ENCODE measurements at places on chromosomes 3 and 15.
A peak's percentile ranks its signal among the peaks of the same experiment; 100 is the strongest.

DNA sequence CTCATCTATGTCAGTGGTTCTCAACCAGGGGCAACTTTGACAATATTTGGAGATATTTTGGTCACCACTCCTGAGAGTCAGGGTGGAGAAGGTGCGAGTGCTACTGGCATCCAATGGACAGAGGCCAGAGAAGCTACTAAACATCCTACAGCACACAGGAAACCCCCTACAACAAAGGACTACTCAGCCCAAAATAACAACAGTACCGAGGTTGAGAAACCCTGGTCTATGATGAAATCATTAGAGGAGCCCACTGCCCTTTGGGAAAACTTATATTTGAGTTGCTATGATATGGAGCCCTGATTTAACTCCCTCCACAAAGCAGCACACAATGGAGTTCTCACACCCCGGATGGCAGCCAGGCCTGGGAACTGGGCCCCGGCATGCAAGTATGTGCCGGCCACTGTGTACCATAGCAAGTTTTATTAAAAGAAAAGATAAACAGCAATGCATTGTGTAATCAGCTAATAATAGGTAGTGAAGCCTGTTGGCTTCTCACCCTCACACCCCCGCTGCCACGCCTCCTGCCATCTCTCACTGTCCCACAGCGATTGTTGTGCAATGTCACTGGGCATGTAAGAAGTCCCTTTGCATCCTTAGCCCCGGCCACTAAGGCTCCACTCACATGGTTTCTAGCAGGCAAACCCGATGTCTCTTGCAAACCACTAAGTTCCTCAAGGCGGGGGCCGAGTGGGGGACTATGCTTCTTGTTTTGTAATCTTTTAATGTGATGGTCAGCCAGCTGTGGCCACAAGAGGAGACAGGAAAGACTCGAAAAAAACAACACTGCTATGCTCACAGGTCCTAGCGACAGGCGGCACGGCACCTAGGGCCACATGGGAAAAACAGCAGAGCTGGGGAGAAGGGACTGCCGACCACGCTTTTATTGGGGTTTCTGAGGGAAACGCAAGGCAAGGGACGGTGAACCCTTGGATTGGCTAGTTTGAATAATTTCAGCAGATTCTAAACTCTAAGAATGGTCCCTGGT is 110.0 kb downstream of the AQP9 start:
- DNase-seq: no peak

DNA sequence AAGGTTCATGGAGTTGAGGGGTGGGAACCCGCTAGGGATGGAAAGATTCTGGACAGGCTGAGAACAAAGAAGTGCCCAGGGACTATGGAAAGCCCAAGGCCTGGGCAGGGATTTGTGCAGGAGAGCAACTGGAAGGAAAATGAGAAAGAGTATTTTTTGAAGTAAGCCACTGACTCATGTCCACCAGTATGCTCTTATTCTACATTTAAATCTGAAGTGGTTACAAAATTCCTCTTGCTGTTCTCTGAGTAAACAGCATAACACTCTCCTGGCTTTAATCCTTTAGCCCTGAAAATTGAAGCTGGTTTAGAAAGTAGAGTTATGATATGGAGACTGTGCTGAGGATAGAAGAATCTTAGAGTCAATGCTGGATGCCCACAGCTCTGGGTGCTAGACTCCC is 165.2 kb downstream of the ISL2 start:
- no peak for DNase-seq

GRCh38 chr15:85026304-85027032 is 44.8 kb downstream of the PDE8A start:
- DNase-seq: no peak

GRCh38 chr3:107938143-107938542 is 152.7 kb downstream of the CD47 start:
- DNase-seq: peak; percentile 5

DNA sequence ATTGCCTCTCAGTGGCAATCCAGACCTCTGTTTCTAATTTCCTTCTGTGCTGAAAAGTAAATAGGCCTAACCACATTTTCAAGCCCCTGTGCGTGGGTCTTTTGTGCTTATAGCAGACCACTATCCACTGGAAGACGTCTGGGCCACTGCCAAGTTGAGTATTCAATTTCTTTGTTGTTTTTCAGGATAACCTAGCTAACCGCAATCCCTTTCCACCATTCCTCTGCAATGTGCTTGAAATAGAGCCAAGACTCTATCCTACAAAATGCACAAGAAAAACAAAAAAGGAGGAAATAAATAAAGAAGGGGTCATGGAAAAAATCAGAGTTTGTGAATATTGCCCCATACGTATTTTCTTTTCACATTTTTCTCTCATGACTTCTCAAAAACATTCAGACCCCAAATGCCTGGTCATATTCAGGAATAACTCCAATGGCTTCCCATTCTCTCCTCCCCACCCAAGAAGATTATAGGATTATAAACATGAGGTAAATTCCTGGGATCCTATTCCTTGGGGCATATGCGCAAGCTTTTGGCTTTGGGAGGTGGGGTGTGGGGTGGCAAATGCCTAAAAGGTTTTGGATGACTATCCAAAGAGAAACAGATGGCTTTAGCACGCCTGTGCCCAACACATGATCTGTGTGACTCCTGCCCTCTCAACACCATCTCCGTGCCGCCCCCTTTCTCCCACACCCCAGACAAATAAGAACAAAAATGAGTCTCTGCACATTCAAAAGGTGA is 217.9 kb upstream of the THBS1 start:
- DNase-seq: no peak

DNA sequence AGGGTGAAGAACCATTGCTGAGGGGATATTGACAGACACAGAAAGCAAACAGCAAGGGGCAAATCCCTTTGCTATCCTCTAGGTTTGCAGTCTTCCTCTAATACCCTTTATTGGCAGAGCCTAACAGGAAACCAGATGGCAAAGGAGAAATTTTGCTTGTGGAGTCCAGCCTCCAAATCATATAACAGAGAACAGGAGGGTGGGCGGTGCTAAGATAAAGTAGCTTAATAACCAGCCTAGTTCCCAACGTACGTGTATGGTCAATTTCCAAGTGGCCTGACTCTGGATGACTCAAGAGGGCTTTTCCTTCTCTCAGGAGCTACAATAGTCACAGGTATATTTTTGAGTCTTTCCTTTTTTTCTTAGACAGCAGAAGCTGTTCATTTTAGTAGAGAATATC is 404.5 kb downstream of the PDCD6IP start:
- DNase-seq: no peak

- DNase-seq: no peak
These were observed 92.7 kb upstream of the OCA2 start for GRCh38 chr15:28191832-28192231.

- no peak for DNase-seq
These were observed 264.7 kb downstream of the RBMS3 start for GRCh38 chr3:29545615-29546014.

DNA sequence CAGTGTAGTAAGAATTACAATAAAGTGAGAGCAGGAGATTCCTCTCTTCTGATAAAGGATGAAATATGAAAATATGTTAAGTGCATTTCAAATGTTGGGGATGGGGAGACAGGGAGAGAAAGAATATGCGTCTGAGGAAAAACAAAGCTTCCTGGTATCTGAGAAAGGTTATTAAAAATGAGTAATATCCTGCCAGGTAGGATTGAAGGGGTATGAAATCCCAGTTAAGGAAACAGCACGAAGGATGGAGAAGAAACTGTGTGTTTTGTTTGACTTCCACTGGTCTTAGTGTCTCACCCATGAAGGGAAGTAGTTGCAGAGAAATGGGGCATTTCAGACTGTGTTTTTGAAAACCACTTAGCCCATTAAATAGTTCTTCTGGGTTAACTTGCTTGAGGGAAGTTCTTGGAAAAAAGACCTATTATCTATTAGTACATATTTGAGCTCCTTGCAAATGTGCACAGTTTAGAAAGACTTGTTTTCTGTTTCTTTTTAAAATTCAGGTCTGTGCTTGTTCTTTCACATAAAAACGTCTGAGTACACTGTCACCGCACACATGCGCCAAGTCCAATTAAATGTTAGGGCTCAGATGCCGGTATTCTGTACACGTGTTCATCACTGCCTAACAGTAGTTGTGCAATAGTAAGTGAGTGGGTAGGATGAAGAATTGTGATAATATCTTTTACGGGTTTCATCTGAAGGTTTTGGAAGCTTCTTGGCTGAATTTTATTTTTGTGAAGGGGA is 196.1 kb upstream of the P2RY1 start:
- no peak for DNase-seq

DNA sequence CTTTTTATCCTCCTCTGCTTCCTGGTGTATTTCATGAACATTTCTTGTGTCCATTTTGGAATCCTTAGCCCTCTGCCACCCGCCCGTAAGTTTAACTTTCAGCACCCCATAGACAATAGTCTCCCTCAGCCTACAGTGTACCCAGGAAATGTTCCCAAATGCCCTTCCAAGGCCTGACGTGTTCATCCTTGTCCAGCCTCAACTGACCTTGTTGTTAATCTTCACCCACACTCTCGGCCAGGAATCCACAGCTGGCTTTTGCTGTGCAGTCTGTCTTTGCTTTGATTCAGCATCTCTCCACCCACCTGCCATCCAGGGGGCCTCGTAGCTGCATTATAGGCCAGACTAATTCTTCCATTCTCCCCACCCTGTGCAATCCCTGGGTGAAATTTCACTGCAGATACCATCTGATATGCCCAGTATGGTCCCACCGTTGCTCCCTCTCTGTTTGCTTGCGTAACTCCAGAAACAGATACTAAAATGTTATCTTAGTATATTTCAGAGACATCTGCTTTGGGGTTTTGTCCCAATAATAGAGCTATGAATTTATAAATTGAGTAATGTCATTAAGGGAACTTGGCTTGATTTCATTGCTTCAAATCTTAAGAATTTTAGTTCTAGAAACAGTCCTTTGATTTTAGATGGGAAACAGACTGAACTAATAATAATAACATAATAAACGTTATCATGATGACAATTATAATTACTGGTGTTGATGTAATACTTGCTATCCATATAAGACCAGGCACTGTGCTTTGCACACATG is 16.6 kb downstream of the GUCA1C start:
- DNase-seq: no peak

All from CD4-positive, alpha-beta T cell treated with Interleukin-6 at 100 ng/mL for 8 hours (primary cell).